ENCODE measurements at places on chromosomes 7 and 10.

- no peak for DNase-seq
These were observed 1.5 kb upstream of the LAMB1 start for GRCh38 chr7:108004220-108005142.

GRCh38 chr10:103856797-103857170 is 1.4 kb upstream of the SH3PXD2A start:
- no peak for DNase-seq

DNA sequence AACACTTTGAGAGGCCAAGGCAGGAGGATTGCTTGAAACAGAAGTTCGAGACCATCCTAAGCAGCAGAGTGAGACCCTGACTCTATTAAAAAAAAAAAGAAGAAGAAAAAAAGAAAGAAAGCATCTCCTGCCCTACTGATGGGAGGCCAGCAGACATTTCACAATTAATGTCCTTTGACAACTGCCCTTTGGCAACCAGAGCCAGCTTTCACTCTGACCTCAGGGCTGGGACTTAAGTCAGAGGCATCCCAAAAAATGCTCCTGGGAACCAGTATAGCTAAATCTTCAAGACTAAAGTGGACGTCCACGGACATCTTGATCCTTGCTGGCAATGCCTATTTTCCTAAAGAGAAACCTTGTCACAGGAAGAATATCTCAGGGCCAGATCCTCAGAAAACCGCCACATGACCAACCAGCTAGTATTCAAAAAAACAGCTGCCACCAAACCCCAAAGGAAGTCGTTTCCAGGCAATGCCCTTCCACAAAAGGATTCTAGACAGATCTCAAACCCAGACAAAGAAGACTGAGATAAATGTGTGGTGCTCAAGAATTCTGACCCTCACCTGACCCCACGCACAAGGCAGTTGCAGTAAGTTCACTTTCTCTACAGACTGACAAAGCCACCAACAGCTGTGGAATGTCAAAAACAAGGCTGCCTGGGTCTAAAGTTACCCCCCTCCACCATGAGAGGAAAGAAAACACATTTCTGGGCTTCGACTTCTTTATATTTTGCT is 18.4 kb downstream of the GFRA1 start:
- DNase-seq: no peak

- DNase-seq: no peak
These were observed 10.5 kb upstream of the ANKRD61 start for GRCh38 chr7:6020371-6021286.

DNA sequence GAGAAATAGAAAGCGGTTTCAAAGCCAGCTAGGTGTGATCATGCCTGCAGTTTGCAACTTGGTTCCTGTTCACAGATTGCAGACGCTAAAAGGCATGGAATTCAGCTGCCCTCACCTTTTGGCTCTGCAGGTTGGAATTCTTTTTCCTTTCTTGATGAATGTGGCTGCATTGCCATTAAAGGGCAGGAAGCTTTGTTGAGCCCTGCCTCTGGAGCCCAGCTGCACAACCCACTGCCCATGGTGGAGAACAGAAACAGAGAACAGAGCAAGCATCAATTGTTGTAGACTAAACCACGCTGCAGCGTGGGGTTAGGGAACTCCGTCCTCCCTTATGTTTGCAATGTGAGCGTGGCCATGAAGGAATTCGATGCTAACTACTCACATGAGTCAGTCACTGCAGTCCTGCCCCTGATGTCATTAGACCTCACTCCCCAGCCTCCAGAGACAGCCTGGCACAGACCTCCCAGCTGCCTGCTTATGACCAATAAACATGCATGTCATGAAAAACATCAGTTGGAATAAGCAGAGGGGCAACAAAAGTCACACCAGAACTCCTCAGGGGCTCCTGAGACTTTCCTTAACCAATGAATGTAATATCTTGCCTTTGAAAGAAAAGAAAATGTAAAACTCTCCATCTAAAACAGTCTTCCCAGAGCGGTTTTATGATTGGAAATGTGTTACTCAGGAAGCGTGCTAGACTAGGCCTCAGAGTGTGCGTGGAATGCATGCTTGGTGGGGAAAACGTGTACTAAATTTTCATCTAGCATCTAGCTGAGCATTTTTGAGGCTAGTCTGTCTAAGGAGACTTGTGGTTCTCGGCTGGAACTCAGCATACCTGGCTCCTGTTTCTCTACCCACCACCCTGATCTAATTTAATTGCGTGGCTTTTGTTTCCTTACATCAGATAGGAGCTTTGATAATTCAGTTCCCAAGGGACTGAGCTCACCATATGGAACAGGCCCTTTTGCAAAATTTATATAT is 232.2 kb downstream of the KIAA1217 start:
- no peak for DNase-seq

GRCh38 chr7:40058026-40058425 is 76.4 kb downstream of the MPLKIP start:
- DNase-seq: no peak

DNA sequence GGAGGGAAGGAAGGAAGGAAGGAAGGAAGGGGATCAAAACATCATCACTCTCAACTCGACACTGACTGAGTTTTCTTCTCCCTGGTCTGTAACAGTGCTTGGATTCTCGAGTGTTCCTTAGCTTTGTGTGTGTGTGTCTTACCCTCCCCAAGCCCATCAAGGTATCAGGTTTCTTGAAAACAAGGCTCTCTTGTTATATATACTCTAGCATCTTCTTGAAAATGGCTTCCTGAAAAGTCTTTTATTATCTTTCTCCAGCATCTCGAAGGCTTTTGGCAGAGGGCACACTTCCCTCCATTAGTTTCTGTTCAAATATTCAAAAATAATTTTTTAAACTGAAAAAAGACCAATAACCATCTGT is 13.4 kb downstream of the SERPINE1 start:
- DNase-seq: no peak

- DNase-seq: no peak
These were observed 32.0 kb upstream of the ABCB4 start for GRCh38 chr7:87507446-87507845.

DNA sequence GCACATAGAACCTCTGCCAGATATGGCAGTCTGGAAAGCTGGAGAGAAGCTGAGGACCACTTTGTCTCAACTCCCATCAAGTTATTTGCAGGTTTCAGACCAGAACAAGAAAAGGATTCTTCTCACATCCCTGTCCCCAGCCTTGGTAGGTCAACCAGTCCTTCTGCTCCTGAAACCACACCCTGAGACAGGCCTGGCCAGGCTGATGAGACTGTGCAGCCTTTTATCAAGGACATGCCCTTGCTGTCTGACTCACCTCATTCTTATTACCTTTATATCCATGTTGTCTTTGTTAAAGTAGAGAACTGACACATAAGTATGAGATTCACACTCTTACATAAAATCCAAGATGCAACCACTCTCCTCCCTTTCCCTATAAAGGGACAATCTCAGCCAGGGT is 354.9 kb downstream of the PLXNA4 start:
- DNase-seq: no peak

DNA sequence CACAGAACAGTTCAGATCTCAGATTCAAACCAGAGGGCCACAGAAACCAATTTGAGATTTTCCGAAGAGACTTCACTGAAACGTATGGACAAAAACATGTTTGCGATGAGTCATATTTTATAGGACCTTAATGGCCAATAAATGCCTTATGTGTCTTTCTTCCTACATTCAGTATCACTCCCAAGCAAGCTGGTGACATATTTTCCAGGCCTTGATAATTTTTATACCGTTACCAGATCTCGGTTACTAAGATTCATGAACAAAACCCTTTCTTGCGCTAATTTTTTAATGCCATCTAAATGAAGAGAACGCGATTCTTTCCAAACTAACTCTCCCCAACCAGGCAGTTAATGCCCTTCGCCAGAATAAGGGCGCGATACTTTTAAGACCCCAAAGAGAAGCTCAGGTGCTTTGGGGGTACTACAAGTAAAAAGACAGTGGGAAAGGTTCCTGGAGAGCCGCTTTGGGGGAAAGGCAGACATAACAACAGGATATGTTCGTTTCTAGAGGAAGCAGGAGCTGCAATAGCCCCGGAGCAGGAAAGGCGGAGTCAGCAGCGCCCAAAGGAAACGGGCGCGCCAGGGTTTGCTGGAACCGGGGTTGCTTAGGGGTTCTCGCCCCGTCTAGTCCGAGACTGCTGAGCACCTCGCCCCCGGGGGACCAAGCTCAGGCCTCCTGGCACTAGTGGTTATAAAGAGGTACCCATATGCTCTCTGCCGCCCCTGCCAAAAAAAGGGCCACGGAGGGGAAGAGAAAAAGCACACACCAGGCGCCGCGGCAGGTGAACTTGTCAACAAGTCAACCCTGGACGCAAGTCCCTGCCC is 884 bp downstream of the ICA1 start:
- no peak for DNase-seq

DNA sequence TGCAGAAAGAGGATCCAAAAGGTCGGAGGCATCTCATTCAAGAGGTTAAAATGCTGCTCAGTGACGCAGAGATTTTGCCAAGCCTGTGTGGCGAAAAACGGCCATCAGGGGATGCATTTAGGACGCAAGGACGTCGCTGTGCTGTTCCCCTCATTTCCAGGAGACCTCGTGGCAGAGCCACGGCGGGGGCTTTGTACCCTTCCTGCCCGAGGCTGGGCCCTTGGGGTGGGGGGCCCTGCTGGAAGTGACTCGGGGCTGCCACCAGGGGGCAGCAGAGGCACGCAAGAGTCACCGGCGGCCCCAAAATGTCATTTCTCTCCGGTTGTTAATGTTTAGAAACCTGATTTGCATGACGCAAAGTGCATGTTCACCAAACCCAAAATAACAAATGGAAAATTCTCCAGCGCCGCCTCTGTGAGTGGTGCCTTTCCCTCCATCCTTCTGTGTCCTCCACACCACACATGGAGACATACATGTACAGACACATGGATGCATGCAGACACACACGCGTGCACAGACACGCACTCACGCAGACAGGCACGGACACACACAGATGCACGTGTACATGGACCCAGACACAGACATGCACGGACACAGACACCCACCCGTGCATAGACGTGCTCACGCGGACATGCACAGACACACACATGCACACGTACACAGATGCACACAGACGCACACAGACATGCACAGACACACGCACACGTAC is 51.0 kb upstream of the NKX6-2 start:
- DNase-seq: peak; percentile 12

DNA sequence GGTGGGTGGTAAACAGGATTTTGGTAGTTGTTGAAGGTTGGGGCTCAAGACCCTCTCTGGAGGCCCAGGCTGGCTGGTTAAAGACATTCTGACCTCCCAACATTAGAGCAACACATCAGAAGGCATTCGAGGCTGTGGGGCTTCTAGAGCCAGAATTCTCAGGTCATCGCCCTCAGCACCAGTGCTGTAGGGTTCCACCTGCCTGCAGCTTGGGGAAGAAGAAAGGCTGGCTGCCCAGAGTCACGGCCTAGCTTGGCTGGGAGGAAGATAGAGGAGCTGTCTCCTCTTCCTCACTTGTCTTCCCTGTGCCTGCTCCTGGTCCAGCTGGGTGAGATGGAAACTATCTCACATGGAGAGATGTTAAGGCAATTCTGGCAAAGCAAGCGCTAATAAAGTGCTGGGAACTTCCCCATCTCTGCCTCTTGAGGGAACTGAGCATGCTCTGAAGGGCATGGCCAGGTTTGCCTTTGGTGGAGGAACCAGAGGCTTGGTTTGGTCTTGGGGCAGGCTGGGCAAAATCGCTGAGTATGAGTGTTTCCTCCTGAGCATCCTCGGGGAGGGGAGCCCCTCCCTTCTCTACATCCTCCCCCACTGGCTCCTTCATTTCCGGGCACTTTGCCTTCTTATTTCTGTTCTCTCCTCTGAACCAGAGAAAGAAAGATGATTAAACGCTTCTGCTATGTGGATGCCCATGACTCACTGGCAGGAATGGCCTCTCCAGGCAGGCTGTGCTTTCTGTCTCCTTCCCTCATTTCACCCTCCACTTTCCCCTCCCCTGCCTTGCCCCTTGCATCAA is 509.0 kb upstream of the PODXL start:
- DNase-seq: no peak

- no peak for DNase-seq
These were observed 62.4 kb upstream of the MKLN1 start for GRCh38 chr7:131265227-131265626.

GRCh38 chr7:115007751-115008150 is 85.9 kb downstream of the MDFIC start:
- no peak for DNase-seq

DNA sequence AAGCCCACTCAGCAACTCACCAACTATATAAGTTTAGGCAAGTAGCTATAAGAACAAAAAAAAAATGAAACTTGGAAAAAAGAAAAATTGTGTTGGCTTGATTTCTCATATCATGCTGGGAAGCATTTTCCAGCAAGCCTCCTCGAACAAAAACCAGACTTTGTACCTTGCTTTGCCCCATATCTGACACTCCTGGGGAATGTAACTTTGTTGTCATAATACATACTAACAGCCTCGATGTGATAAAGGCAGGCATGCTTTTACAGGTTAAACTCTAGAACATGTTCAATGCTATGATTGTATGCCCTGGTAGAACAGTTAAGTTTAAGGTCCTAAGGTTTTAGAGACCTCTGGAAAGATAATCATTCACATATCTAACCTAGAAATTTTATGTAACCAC is 11.6 kb downstream of the CFAP43 start:
- DNase-seq: no peak

DNA sequence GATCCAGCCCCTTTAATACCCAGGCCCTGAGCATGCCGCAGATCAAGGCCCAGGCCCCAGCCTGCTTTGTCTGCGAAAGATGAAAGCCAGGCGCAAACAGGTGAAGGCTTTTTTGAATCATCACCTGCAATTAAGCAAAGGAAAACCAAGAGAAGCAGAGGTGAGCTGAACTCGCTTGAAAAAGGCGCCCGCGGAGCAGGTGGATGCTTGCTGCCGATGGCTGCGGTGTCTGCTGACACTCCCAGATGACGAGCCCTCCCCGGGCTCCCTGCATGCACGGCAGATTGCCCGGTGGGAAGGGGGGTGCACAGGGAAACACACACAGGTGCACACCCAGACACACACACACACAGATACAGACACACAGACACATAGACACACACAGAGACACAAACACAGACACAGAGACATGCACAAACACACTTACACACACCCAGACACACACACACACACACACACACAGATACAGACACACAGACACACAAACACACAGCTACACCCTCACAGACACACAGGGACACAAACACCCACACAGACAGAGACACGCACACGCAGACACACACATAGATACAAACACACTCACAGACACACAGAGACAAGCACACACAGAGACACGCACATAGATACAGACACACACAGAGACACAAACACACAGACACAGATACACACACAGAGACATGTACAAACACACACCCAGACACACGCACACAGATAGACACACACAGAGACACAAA is 142.6 kb upstream of the RNF32 start:
- no peak for DNase-seq

GRCh38 chr7:135326636-135327280 is 93.1 kb downstream of the STRA8 start:
- DNase-seq: no peak

DNA sequence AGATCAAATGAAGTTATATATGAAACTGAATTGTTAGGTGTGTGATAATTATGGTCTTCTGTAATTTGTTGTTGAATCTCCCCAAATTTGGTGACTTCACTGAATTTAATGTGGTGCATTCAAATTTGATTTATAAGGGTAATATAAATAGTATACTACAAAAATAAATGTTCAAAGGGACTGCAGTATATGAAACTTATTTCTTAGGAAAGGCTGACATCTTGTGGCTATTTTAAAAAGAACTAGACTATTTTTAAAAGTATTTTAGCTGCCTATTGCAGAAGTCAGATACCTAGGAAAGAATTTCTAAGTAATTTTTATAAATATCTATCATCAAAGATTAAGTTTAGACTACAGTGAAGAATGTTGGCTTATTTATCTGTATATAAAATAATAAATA is 36.6 kb downstream of the ATRNL1 start:
- no peak for DNase-seq

Data from CD8-positive, alpha-beta memory T cell (primary cell).